ENCODE measurements at places on chromosomes 2 and 18.

DNA sequence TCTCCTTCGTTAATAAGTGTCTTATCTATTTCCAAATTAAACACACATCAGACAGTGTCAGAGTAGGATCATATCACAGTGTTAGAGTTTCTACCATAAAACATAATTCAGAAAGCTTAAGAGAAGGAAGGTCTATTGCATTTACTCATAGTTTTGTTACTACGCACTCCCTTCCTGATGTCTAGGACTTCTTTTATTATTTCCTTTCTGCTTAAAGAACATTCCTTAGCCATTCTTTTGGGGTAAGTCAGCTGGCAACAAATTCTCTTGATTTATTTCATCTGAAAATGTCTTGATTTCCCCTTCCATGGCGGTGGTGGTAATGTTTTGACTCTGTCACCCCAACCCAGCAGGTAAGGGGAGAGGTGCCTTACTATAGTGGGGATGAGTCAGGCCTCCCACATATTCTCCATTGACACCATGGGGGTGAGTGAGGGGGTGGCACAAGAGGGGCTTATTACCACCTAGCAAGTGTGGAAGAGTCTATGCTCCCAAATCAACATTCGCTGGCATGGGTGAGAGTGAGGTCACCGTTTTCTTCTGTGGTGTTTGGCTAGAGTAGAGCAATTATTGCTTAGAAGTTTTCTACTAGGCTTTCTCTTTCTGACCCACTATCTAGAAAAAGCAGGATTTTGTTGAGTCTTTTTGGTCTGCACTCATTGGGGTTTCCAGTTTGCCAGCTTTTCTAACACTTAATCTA lies 29.9 kb downstream of the ABCB11 start:
- DNase-seq: no peak

- DNase-seq: no peak
These were observed 11.7 kb upstream of the CYP26B1 start for GRCh38 chr2:72159211-72159993.

DNA sequence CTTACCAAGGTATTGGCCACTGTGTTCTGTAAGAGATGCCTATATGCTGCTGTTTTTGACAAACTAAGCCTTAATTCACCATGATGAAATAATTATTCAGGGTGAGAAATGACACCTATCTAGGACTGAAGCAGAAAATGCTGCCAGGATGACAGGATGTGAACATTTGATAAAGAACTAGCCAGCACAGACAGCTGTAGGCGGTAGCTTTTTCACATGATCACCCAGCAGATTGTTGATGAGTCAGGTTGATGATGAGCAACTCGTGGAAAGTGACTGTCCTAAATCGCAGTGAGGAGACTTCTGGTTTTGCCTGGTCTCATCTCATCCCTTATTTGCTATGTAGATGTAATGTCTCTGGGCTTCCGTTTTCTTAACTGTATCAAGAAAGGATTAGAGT lies 144.1 kb downstream of the PRPF40A start:
- DNase-seq: no peak

DNA sequence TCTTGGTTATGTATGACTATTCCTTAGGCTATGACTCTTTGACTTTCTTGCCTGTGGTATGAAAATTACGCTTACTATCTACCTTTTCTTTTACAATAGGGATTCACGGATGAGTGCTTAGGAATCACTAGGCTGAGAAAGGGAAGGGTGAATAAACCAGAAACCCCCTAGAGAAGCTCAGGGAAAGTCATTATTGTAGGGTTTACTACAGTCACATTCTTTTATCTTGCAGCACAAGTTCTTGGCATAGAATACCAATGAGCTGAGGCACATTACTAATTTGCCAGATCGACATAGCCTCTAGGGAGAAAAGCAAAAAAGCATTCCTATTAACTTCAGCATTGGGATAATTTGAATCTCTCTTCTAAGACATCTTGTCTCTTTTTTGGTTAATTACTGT lies 103.3 kb downstream of the ST6GAL2 start:
- peak; percentile 49 for DNase-seq

DNA sequence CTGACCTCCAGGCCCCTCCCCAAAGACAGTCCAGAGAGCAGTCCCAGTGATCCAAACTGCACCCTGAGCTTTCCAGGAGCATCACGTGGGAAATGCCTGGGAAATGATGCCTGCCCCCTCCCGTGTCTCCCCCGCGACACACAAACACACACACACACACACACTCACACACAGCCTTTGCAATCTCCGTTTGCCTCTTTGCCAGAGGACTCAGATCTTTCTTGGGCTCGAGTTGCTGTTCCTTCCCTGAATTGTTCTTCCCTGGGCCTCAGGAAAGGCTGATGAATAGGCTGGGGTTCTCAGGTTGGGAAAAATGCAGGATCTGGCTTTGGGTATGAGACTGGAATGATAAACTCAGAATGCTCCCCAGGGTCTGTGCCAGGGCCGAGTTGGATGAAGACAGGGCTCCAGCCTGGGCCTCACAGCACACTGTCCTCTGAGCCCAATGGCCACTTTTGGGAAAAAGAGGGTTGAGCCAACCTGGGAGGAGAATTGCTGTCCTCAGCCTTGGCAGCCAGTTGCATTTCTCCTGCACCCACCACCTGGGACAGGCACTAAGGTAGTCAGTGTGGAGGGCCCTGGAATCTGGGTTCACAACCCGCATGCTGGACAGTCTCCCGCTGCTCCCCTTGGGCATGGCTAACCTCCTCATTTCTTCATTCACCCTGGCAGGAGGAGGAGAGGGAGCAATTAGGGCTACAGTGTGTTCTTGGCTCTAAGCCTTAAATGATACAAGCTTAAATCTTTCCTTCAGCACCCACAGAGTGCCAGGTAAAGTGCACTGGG lies 43.9 kb upstream of the ATP6V1B1 start:
- no peak for DNase-seq

DNA sequence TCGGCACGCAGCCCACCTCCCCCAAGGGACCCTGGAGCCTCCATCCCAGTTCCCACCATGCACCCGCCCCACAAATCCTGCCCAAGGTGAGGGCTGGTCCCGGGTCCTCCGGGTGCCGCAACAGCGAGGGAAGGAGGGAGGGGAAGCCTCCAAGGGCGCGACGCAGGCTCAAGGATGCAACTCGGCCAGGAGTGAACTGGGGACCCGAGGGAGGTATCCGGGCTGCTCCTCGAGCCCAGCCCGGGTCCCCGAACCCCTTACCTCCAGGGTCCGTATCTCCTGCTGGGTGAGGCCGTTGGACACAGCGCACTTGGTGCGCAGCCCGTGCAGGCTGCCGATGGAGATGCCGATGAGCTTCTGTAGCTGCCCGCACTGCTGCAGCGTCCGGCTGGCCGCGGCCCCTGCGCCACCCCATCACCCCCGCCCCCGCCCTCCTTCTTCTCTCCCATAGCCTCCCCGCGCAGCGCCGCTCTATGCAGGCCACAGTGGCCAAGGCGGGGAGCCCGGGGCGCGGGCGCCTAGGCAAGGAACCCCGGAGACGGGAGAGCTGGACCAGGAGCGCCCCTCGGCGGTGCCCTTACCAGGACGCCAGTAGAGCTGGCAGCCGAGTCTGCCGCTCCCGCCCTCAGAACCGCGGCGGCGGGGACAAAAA lies 124.1 kb downstream of the ANKRD30BL start:
- DNase-seq: peak; percentile 66

DNA sequence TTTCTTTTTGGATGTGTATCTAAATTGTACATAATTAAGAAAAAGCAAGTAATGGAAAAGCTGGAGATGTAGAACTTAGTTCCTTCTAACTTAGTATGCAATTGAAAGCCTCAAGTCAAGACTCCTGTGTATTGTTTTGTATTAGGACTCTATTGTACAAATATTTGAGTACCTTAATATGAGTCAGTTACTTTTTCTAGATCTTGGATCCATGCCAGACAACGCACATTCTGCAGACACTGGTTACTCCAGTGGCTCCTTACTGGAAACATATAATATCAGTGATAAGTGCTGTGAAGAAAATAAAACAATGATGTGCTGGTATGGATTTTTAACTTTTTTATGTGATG lies 1.5 kb downstream of the SLC39A10 start:
- DNase-seq: peak; percentile 40

DNA sequence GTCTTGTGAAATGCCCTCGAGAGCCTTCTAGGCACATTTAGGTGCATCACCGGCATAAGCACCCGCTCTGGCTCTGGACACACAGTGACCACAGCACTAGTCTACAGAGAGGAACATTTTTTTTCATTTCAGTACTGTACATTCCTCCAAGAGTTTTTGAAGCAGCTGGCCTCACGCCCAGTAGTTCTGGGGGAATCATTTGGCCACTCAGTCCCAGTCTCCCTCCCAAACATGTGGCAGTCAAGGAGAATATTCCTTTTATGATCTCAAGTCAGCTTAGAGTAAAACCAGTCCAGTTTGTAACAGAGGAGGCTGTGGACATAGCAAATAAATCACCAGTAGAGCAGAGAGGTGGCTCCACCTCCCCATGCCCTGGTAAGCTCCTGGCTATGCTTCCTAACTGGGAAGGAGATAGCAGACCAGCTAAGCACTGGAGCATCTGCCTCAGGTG lies 48.1 kb downstream of the KCNE4 start:
- DNase-seq: no peak

DNA sequence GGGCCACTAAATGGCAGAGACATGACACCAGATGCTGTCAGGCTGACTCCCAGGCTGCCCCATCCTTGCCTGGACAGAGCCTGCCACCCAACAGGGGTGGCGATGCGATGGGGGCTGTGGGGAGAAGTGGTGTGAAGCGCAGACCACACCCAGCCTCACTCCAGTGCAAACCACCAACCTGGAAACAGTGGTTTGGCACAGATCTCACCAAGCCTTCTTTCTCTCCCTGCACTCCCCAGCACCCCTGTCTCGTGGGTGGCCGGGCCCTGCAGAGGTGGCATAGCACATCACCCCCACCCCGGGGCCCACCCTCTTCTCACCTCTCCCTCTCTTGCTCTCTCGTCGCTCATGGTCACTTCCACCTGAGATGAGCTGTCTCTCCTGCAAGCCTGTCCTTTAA lies 32.6 kb downstream of the CIB4 start:
- DNase-seq: no peak

DNA sequence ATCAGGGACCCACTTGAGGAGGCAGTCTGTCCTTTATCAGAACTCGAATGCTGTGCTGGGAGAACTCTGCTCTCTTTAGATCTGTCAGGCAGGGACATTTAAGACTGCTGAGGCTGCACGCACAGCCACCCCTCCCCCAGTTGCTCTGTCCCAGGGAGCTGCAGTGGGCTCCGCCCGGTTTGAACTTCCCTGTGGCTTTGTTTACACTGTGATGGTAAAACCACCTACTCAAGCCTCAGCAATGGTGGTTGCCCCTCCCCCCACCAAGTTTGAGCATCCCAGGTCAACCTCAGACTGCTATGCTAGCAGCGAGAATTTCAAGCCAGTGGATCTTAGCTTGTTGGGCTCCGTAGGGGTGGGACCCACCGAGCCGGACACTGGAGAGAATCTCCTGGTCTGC lies 11.8 kb upstream of the LHCGR start:
- no peak for DNase-seq

- DNase-seq: no peak
These were observed 11.7 kb upstream of the EDAR start for GRCh38 chr2:109000738-109001137.

DNA sequence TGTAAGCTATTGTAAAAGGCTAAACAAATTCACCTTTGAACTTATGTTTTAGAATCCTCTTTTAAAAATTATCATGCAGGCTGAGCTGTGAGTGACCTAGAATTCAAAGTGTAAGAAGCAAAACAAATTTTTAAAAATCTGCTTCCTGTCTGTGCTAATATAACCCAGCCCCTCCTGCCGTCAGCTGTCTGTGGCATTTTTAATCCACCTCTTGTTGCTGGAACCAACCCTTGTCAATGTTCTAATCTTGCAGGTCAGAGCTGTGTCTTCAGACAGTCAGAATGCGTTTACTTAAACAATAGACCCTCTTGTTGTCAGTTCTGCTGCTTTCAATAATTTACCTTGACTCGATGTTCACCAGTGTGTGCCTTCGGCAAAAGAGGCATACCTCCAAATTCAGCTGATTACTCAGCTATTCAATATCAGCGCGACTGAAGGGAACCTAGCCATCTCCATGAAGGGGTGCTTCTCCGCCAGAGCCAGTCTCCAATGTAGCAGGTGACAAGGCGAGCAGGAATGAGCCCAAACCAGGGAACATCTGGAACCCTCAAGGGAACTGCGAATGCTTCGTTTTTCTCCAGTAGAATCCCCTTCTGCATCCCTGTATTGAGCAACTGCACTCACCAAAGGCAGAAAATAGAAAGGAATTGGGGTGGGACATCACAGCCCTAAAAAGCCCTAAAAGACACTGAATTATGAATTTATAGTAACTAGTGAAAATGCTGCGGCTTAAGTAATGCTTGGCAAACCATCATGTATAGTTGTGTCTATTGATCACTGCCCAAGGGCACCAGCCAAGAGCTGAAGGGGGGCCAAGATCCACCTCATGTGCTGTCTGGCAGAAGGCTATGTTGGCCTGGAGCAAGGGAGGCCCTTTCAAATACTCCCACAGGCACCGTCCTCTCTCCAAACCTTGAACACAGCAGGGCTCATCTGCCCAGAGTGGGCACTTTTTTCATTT lies 62.5 kb downstream of the LYPD6B start:
- DNase-seq: no peak

DNA sequence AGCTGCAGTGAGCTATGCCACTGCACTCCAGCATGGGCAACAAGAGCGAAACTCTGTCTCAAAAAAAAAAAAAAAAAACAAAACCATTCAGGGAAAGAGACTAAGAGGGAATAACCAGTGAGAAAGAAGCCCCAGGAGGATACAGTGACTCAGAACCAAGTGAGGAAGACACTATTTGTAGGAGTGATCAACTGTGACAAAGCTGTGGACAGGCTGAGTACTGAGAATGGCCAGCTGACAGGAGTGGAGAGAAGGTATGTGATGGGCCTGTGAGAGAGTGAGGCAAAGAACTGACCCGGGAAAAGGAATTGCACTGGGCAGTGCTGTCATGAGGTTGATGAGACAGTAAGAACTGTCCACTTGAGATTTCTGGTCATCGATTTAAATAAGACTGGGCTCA lies 6.7 kb upstream of the LCT start:
- DNase-seq: no peak

DNA sequence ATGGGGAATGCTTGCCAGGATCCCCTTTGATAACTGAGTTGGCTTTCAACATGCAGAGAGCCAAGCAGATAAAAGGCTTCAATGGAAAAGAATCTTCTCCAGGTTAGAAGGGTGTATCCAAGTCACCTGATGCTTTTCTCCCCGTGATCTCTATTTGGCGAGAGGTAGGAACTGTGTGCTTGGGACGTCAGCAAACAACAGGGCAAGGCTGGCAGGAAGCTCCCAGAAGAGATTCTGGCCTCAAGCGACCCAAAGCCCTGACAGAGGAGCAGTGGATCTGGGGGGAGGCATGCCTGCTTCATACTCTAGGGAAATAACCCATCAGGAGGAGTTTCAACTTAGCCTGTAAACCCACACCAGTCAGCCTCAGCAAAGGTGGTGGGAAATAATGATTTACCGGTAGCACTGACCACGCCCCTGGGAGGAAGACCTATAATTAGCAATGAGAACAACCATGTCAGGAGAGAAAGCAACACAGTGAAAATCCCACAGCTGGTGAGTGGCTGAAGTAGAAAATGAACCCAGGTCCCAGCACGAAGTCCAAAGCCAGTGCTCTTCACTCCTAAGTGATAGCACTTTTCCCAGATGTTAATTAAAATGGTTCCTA lies 76.3 kb upstream of the SEC11C start:
- no peak for DNase-seq

GRCh38 chr2:186380805-186381204 lies 105.3 kb upstream of the ZC3H15 start:
- DNase-seq: no peak

Data from brain (organoid and tissue), 16 donors.